Fibroblast of lung (primary cell): ENCODE measurements at places on chromosomes 4 and X. TPM values are rescaled to one million over a fixed set of nuclear protein-coding genes. Genes with fewer than 3 reads are reported as not detected.

Gene CSAG3
- not detected in 2 replicates for total RNA-seq

Gene SPOCK3
- under 0.01 TPM in 1 of 2 replicates, not detected in the other for total RNA-seq

Gene FHIP1A
- total RNA-seq, result under 0.01 TPM in 2 replicates

Gene PAGE5
- 0.66 TPM in 1 of 2 replicates, not detected in the other for total RNA-seq

Gene SYNPO2
- total RNA-seq, result 12.6 and 40.1 TPM in 2 replicates

Gene MANBA
- 59.1 and 97.9 TPM in 2 replicates for total RNA-seq

Gene GAGE12J
- total RNA-seq, result not detected in 2 replicates

Gene CD40LG
- total RNA-seq, result not detected in 2 replicates

Gene C4orf50
- not detected in 2 replicates for total RNA-seq

Gene HMX1
- total RNA-seq, result not detected in 2 replicates

Gene FRMD7
- total RNA-seq, result under 0.01 and 0.26 TPM in 2 replicates

Gene NPFFR2
- not detected in 2 replicates for total RNA-seq

Gene EDA
- 0.17 and 0.26 TPM in 2 replicates for total RNA-seq

Gene TEX13B
- not detected in 2 replicates for total RNA-seq

Gene PCDH7
- 2.3 and 9.0 TPM in 2 replicates for total RNA-seq

Gene UCP1
- total RNA-seq, result not detected in 2 replicates

Gene GAGE13
- total RNA-seq, result not detected in 2 replicates

Gene GAGE2A
- total RNA-seq, result not detected in 2 replicates
